ENCODE measurements at places on chromosomes 4 and X.

DNA sequence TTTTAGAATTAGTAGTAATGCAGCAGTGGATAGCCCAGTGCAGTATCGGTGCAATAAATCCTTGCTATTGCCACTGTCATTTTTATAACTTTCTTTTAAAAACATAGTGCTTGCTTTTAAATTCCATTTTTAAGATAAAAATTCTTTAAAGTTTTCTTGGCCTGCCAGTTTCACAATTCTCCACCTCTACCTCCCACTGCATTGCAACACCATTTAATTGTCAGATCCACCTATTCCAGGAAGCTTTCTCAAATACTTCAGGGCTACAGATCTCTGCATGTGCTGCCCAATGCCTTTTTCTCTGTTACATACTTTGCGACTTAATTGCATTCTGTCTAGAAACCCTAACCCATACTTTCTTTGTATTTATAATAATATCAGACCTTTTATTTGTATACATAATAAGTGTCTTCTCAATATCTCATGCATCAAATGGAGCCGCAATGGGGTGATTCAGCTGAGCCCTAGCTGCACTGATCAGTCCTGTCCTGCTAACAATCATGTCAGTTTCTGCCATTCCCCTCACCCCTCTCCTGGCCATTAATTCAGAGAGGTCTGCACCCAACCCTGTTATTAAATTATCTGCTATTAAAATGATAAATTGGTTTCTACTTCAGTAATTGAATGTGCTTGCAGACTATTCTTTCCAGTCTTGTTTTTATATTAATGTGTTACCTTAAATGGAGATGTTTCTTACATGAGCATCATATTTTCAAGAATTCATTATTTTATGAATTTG lies 193.1 kb downstream of the SLIT2 start:
- no peak for DNase-seq

DNA sequence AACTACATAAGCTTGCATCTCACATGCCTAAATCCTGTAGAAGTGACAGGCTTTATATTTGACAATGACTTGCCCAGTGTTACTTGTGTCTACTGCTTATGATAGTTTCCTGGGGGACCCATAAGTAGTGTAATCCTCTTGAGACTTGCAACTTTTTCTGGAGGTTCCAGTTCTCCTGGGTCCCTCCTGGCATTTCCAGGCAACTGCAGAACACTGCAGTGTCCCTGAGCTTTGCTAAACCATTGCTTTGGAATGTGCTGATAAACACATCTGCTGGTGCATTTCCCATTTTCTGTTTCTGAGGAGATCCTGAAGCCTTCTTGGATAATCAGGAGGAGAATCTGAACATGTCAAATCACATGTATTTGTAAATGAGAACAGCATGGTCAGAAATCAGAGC lies 82.0 kb downstream of the ANOS1 start:
- no peak for DNase-seq

DNA sequence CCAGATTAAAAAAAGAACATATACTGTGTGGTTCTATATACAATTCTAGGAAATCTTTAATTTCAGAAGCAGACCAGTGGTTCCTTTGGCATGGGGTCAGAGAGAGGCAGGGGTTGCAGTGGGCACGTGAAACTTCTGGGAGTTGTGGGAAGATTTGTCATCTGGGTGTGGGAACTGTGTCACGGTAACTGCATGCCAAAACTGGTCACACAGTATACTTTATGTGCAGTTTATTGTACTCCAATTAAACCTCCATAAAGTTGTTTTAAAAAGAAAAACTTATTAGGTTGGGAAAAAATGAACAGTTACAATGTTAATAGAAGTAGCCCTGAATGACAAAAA lies 26.7 kb upstream of the STS start:
- no peak for DNase-seq

GRCh38 chr4:104294811-104295210 lies 199.9 kb downstream of the CXXC4 start:
- no peak for DNase-seq

DNA sequence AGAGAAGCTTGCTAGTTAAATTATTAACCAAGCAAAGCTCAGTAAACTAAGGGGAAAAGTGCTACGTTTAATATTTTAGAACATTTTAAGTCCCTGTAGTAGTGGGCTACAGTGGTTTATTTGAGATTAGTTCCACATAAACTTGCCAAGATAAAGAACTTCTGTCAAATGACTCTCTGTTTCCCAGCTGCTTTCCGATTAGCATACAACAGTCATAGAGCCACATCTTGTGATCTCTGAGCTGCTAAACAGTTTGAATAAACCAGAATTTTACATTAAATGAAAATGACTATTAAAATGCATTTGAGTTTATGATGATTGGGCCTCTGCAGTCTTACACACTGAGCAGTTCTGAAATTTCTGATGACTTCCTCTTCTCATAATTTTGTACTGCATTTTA lies 568.5 kb downstream of the IQCM start:
- DNase-seq = no peak

GRCh38 chr4:67928546-67928945 lies 34.7 kb downstream of the TMPRSS11A start:
- no peak for DNase-seq

DNA sequence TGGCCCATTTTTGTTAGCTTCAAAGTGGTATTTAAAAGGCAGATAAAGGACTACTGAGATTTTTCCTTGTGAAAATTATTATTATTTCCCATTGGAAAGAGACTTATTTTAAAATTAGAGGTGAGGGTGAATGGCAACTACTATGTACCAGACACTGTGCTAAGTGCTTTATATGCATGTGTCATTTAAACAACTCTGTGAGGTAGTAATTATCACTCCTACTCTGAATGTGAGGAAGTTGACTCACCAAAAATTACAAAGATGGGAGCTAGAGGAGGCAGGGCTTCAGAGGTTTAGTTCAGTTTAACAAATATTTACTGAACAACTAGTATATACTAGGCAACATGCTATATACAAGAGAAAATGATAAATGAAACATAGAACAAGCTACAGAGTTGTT lies 78.2 kb downstream of the MSL3 start:
- no peak for DNase-seq

All from activated CD4-positive, alpha-beta T cell treated with anti-CD3 and anti-CD28 coated beads, Interleukin-2, amount 50 U/mL, for 24 hours (primary cell).